Effector memory CD8-positive, alpha-beta T cell (primary cell): ENCODE measurements at places on chromosomes 6 and 20.
A peak's percentile ranks its signal among the peaks of the same experiment; 100 is the strongest.

GRCh38 chr6:157586088-157586414 is 205.1 kb downstream of the ZDHHC14 start:
- DNase-seq, result no peak

GRCh38 chr6:106184629-106185028 is 98.5 kb downstream of the PRDM1 start:
- DNase-seq, result no peak

- DNase-seq, result no peak
Measured at GRCh38 chr6:19836799-19837510, at the start of gene ID4. Gene ID4, plus strand, starts transcription at chr6:19837370. Its CDS starts 385 bp downstream, at chr6:19837755.

DNA sequence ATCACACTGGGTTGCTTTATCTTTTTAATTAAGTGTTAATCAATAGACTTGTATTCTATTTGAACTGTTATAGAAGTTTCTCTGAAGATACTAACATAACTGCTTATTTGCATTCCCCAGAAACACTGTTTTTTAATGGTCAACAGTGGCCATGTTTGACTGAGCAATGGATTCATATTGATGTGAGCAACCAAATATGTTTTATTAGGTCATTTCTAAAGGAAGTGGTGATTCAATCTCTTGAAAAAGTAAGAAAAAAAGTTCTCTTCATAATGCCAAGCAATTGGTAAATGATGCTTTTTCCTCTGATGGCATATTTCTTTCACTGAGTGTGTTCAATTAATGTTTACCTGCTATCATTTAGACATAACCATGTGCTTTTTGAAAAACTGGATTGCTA is 593.0 kb upstream of the CITED2 start:
- no peak for DNase-seq

DNA sequence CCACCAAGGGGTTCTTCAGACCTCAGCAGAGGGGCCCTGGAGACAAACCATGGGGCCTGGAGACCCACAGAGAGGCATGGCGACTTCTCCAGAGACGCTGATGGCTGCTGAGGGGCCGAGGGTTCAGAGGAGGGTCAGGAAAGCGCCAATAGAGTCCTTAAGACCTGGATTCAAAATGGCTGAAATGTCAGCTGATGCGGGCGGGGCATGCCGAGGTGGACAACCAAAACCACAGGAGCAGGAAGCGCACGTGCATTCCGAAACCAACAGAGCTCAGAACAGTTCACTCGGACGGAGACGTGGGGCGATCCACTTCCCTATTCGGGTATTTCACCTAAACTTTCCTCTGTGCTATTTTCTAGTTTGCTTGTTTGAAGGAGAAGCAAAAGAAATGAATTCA is 99.9 kb upstream of the RIN2 start:
- no peak for DNase-seq

GRCh38 chr6:73585566-73586415 is 65.0 kb upstream of the EEF1A1 start:
- DNase-seq, result peak; percentile 25

DNA sequence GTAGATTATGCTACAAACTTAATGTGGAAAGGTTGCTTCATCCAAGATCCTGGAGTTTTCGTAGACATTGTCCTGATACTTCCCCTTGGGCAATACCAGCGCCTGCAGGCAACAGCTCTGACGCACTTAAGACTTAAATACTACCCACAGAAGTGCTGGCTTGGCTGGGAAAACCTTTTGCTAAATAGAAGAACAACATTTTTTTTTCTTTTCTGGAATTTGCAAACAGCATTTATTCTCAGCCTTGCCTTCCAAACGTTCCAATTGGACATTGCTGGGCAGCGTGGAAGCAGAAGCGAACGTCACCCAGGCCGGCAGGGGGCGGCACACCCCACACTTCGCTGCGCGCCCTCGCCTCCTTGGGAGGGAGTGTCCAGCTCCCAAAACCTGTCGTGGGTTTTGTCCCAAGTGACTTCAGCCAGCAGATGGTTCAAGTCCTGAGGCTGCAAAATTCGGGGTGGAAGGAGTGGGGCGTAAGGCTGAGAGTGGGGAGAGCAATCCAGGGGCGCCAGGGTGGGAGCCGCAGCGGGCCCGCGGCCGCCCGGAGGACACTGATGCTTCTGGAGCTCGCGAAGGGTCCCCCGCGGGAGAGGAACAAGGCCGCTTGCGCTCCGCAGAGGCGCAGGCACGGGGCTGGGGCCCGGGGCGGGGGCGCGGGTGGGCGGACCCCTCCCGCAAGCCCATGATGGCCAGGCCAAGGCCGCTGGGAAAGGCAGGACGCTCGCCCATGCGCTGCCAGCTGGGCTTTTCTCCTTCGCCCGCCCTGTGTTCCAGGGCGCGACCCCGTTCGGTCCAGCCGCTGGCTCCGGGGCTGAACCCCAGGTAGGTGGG is 60.8 kb upstream of the MAP3K4 start:
- peak; percentile 34 for DNase-seq

GRCh38 chr20:40390654-40391053 is 298.4 kb downstream of the MAFB start:
- DNase-seq, result no peak

- DNase-seq, result no peak
Measured at GRCh38 chr6:98975421-98975820, 27.7 kb upstream of the FBXL4 start.

DNA sequence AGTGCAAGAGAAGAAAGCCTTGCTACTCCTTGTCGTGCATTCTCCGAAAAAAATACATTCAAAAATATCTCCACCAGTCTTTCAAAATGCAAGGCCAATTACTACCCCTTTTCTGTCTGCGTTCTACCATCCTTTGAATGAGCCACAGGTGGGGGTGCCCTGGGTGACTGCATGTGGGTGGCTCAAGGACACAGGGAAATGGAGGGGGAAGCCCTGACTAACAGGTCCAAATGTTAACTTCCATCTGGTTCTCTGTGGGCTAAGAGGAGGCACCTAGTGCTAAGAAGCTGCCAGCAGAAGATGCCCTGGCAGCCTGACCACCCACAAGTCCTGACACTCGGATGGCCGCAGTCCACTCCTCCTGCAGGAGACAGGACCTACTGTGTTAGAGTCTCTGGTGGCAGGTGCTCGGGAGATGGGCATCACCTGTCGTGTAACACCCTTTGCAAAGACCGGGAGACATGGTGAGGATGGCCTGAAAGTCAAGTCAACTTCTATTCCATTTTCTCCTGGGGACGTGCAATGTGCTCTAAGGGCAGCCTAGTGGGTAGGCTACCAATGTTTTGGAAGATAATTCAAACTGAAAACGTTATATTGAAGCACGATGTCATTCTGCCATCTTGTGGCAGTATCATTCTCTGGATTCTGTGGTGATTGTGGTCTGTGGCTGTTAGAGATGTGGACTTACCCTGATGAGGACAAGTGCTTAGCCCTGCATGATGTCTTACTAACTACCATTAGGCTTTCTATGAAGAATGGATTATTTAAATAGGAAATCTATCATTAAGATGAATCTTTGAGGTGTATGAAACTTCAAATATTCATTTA is 27.4 kb upstream of the IGF2R start:
- DNase-seq, result peak; percentile 33

DNA sequence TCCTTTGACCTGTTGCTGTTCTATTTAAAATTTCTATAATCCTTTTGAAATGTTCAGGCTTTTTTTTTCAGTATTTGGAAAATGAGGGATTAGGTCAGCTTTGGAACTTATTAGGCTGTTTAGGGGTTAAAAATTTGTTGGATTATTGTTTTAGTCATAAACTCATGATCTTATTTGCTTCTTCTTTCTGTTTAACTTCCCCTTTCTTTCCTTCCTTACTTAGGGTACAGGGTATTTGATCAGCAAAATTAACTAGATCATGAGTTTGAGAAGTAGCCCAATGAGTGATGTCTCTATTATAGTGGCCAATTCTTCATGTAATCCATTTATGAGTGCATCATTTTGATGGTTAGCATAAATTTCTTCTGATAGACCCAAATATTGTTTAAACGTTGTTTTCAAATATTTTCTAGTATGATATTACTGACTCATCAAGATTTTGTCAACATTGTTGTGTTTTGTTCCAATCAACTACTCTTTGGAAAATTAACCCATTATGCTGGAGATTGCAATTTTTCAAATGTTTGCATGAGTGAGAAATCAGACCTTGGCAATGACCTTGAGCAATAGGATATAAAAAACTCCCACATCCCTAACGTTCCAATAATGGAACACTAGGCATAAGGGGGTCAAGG is 94.4 kb downstream of the OTOR start:
- DNase-seq, result no peak

DNA sequence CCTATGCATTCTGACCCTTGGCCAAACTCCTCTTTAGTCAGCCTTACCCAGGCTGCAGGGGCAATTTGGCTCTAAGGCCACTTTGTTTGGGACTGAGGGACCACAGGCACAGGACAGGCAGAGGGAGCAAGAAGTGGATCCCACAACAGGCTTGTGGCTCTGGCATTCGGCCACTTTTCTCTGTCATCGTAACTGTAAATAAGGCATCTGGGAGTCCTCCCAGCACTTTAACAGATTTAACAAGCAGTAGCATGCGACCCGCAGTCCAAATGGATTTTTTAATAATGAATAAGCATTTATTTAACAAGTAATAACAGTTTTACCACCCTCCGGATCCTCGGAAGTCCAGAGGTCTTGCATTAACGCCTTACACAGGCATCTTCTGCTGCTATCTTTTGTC is 16.1 kb upstream of the CDH22 start:
- no peak for DNase-seq

- no peak for DNase-seq
Measured at GRCh38 chr20:20859510-20859909, 147.1 kb upstream of the RALGAPA2 start.

- no peak for DNase-seq
Measured at GRCh38 chr20:54763366-54763765, 288.0 kb downstream of the DOK5 start.

- DNase-seq, result no peak
Measured at GRCh38 chr20:10655720-10656669, 17.8 kb downstream of the JAG1 start.

DNA sequence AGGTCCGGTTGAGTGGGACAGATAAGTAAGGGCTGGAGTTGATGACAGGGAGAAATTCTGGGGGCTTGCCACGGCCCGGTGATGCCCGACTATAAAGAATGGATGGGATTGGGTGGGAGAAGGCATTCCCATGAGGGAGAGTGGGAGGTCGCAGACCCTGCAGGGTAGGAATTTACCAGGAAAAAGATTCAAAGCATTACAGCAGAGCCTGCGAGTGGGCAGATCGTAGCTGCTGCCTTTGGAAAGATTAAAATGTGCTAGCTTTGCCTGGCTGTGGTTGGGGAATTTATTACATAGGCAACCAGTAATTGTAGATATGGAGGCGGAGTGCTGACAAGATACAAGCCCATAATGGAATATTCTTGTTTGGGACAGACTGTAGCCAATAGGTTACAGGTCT is 49.5 kb downstream of the KDM1B start:
- no peak for DNase-seq

- DNase-seq, result no peak
Measured at GRCh38 chr6:147486683-147487082, 21.8 kb upstream of the SAMD5 start.

DNA sequence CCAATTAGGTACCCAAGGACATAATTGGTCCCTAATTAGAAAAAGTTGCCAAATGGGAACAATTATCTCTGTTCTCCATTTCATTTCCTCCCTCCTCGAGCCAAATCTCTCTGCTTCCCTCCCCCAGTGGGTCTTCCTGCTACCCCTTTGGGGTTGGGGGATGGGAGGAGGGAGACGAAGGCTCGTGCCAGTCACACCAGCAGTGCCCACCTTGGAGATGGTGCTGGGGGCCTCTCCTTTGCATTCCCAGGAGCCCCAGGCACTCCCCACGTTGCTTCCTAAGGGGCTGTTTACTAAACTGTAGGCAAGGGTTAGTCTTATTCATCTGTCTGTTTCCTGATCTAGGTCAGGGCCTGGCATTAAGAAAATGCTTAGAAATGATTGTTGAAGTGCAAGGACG is 33.1 kb downstream of the MDFI start:
- no peak for DNase-seq

- no peak for DNase-seq
Measured at GRCh38 chr6:163782436-163783003, 368.0 kb downstream of the QKI start.

DNA sequence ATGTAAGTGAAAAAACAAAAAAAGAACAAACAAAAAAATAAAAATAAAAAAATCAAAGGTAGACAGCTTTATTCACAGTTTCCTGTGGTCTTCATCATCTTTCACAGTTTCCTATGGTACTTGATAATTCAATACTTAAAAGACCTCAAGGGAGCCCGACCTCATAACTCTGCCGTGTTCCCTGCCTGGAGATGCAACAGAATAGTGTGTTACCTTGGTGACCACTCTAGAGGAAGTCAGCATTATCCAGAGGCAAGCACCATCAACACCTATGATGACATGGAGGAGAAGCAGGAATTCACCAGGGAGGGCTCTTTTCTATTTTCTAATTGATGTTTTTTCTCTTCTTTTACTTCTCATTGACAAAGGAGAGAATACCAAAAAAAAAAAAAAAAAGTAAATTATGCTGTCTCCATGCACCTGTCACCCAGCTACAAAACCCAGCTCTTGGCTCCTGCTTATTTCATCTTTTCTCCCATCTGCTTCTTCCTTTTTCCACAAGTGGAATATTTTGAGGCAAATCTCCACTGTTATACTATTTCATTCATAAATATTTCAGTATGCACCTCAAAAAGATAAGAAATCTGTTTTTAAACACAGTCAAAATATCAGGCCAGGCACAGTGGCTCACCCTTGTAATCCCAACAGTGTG is 95.8 kb upstream of the STXBP5 start:
- DNase-seq, result no peak

DNA sequence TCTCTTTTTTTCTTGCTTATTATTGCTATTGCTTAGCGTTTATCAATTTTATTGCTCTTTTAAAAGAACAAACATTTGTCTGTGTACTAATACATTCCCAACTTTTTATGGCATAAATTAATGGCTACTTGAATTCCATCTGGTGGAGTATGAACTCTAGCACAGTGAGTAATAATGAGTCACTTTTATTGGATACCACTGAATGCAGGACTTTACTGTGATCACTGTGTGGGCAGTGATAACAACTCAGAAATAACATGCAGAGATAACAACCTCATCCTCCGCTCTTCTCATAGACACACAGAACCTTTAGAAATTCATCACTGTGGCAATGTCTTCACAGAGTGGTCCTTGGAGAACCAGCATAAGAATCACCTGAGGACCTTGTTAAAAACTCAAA is 174.9 kb upstream of the PRND start:
- DNase-seq, result no peak

DNA sequence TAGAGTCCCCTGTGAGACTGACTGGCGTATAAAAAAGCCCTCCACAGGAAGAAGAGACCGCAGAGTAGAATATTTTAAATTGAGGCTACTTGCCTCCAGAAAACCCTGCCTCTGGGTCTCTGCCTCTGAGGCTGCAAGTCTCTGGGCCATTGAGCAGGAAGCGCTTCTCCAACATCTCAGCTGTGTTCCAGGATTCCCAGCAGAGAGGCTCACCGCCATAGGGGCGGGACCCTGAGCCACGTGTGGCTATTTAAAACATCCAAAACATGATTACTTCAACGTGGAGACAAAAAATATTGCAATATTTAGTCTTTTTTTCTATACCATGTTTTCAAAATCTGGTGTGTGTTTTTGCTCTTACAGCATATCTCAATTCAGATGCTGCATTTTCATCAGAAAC is 59.4 kb downstream of the GNAS-AS1 start:
- DNase-seq, result no peak
